ENCODE measurements at places on chromosomes 12 and 14. TPM values are rescaled to one million over a fixed set of nuclear protein-coding genes. Genes with fewer than 3 reads are reported as not detected.

SLC41A2 gene
- total RNA-seq: 24.4 TPM

GRCh38 chr12:30753751-30754382, 884 bp downstream of the CAPRIN2 start:
- no peak for DNase-seq

VRTN gene
- total RNA-seq: not detected

DNA sequence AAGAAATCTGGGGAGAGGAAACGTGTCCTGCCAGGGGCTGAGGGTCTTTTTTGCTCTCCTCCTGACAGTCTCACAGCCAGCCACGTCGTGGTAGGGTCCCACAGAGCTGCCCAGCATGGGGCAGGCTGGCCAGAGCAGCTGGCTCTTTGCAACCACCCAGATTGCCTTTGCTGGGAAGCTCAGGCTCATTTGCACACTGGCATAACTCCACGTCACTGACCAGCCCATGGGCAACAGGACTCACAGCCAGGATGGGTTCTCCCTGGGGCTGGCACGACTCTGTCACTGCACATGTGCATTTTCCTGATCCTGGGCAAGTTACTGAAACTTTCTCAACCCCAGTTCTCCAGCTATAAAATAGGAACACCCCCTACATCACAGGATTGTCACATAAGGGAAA, 242.2 kb downstream of the DPF3 start:
- DNase-seq: no peak

DNA sequence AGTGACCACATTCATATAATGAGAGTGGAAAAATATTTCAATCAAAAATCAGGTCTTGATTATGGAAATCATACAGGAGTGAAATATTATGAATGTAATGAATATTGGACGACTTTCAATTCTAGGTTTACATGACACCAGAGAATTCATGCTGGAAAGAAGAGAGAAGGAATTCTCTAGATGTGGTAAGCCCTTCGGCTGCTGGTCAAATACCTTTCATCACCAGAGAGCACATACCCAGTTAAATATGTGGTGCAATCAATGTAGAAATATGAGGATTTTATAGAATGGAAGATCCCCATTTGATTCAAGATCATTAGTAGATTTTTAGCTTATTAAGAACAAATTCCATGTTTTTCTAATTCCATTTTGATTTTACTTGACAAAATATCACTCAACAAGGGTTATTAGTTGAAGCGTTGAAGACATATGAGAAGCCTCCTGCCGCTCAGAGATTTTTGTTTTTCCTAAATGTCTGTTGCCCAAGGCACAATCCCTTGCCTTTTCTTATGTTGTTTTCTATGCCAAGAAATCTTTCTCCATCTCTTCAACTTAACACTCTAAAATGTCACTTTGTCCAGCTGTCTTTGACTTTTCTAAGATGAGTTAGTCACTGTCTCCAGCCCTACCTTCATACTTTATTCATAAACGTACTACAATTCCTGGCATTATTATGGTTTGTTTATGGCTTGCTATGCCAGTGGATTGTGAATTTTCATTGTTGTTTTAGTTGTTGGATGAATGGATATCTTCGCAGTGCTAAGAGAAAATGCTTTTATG, 72.8 kb upstream of the ZDHHC17 start:
- no peak for DNase-seq

GRCh38 chr14:25832585-25832984, 765.2 kb downstream of the NOVA1 start:
- no peak for DNase-seq

PLEK2 gene
- not detected for total RNA-seq

- no peak for DNase-seq
Observed at GRCh38 chr14:24982472-24983155, 67.3 kb downstream of the STXBP6 start.

DNA sequence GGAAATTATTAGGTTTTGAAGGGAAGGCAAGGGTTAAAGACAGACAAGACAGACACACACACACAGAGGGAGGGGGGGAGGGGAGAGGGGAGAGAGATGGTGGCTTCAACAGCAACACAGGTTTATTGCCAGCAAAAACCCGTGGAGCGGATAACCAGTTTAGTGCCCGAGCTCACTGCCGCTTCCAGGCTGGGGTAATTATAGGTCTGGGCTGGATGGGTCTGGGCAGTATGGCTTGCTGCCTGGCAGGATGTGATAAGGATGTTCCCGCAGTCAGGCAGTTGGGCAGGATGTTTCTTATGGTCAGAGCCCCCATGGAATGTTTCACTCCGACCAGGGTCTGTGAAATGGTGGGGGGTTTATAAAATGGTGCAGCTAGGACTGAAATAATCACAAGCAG, 4.4 kb upstream of the TDRD9 start:
- DNase-seq: no peak

GRCh38 chr14:74697543-74697942, 15.3 kb downstream of the AREL1 start:
- no peak for DNase-seq

KRT7 gene
- total RNA-seq: 168 TPM

MED6 gene
- total RNA-seq: 36.1 TPM

DNA sequence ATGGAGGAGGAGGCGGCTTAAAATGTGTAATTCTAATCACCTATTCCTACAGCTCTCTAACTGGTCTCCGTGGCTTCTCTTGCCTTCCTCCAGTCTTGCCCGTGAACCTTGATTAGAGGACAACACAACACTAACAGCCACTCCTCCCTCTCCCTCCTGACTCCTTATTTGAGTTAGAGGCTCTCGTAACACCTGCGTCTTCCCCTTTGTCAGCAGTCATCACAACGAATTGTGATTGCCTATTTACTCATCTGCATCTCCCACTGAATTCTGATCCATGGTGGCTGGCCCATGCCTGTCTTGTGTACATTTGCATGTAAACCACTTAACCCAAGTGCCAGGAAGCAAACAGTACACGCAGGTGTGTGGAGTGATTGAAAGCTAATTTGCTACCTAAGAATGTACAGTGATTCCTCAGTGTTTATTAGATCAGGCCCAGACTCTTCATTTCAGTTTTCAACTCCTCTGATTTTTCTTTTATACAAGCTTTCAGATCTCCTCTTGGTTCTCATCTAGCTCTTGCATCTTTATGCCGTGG, 154.5 kb downstream of the MON2 start:
- DNase-seq: no peak

- no peak for DNase-seq
Observed at GRCh38 chr14:39251547-39251946, 17.8 kb downstream of the MIA2 start.

- DNase-seq: no peak
Observed at GRCh38 chr14:95490138-95490509, 26.3 kb downstream of the SYNE3 start.

GRCh38 chr12:115998794-115999478, 278.6 kb downstream of the MED13L start:
- DNase-seq: no peak

- no peak for DNase-seq
Observed at GRCh38 chr12:33187409-33187808, 252.2 kb downstream of the SYT10 start.

Data from osteocyte (in vitro differentiated cells).